T-helper 1 cell (primary cell): ENCODE measurements at places on chromosomes 3 and 15.

GRCh38 chr3:178060407-178060806 lies 475.8 kb upstream of the KCNMB2 start:
- DNase-seq, result no peak

DNA sequence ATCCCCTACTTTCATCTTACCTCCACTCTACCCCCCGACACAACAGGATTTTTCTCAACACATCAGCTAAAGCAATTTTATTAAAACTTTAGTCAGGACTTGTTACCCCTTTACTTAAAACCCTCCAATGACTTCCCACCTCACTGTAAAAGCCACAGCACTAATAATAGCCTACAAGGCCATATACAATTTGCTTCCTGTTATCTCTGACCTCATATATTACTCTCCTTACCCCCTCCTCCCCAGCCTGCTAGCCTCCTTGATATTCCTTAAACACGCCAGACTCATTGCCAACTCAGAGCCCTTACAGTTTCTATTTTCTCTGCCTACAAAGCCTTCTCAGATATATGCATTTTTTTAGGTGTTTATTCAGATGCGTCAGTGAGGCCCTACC lies 54.4 kb downstream of the DCUN1D1 start:
- no peak for DNase-seq

DNA sequence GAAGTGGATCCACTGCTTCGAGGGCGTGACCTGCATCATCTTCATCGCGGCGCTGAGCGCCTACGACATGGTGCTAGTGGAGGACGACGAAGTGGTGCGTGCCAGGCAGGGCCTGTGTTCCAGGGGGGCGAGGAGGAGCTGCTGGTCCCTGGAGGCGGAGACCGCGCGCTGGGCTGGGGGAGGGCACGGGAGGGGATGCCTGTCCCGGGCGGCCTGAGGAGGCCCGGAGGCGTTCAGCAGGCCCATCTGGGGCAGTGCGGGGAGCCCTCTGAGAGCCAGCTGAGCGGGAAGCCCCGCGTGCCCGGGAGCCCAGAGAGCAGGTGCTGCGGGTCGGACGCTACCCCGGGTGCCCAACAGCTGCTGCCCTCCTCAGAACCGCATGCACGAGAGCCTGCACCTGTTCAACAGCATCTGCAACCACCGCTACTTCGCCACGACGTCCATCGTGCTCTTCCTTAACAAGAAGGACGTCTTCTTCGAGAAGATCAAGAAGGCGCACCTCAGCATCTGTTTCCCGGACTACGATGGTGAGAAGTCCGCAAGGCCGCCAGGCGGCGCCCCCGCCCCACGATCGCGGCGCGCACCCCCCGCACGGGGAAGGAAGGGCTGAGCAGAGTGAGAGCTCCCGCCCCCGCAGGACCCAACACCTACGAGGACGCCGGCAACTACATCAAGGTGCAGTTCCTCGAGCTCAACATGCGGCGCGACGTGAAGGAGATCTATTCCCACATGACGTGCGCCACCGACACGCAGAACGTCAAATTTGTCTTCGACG lies 2.9 kb downstream of the GNAT1 start:
- peak; percentile 82 for DNase-seq

- DNase-seq, result no peak
Measured at GRCh38 chr3:145182196-145182911, 978.6 kb downstream of the PLOD2 start.
